ENCODE measurements at places on chromosomes 4 and X.

DNA sequence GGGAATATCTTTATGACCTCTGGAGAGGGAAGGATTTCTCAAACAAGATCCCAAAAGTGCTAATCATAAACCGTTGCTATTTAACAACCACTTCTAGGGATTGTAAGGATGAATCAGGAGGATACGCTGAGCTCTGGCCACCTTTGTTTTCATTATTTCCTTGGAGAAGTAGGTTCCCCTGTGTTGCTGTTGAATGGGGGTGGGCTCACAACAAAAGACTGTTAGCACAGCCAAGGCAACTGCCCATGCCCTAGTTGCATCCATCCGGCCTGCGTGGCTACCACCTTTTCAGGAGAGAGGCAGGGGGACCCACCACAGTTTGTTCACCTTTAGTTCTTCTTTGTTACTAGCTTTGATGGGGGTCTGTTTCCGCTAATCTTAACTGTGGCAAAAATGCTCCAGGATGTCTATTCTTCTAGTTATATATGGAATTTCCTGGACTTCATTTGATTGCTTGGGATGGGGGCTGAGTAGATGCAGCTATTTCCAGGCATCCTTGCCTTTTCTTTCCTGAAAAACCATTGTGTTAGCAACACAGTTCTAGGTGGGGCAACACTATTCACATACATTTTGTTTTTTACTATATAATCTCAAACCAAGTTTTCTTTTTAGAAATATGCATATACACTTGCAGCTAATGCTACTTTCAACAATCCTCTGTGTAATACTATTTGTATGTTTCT lies 95.4 kb downstream of the KDR start:
- no peak for DNase-seq

GRCh38 chr4:25058796-25059195 lies 28.1 kb upstream of the LGI2 start:
- no peak for DNase-seq

- DNase-seq = no peak
Measured at GRCh38 chr4:139736661-139737060, 71.0 kb downstream of the MGST2 start.

GRCh38 chr4:23311983-23312382 lies 577.9 kb downstream of the PPARGC1A start:
- DNase-seq = no peak

DNA sequence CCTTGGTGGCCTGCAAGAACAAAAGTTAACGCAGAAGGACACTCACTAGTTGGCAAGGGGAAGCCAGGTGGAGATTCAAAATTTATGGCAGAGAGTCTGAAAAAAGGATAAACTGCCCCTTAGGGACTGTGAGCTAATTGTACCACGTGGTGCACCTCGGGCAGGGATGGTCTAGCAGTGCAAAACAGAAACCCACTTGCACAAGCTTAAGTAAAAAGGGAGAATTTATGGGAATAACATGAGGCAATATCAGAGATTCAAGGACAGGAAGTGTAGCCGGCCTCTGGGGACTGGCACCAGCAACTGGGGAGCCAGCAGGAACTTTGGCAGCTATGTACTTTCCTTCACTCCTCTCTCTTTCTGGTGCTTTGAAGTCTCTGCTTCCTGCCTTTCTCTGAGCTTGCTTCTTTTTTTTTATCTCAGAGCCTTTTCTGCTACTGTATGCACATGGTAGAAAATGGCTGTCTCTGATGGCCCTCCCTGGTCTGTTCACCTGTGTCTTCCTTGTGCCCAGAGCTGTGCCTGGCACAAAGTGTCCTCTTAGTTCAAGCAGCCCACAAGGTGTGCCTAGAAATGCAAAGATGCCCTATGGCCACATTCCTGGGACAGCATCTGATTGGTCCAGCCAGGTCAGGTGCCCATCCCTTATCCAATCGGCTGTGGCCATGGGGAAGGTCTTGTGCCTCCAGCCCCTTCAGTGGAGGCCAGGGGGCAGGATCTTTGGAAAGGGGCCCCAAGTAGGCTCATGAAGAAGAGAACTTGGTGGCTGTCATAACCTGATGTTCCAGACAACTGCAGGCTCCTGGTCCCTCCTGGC lies 114.8 kb upstream of the ATP6AP2 start:
- DNase-seq = no peak

DNA sequence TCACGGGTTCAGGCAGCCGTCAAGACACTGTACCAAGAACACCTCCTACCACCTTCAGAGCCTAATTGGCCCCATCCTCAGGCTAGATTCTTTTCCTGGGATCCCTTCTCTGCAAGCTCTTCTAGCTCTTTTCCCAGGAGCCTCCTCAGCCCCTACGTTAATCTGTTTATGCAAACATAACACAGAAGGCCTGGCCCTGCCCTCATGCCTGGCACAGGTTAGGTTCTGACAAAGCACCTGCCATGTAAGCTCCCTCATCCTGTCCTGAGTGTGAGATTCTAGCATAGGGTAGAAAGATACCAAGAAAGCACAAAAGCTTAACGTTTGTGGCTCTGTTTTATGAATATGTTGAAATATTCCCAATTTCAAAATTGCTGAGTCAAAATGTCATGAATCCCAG lies 93.6 kb downstream of the IRF2 start:
- DNase-seq = no peak

- DNase-seq = no peak
Measured at GRCh38 chr4:177566691-177567090, 124.5 kb upstream of the AGA start.

GRCh38 chrX:133868682-133869081 lies 116.7 kb downstream of the GPC3 start:
- no peak for DNase-seq

DNA sequence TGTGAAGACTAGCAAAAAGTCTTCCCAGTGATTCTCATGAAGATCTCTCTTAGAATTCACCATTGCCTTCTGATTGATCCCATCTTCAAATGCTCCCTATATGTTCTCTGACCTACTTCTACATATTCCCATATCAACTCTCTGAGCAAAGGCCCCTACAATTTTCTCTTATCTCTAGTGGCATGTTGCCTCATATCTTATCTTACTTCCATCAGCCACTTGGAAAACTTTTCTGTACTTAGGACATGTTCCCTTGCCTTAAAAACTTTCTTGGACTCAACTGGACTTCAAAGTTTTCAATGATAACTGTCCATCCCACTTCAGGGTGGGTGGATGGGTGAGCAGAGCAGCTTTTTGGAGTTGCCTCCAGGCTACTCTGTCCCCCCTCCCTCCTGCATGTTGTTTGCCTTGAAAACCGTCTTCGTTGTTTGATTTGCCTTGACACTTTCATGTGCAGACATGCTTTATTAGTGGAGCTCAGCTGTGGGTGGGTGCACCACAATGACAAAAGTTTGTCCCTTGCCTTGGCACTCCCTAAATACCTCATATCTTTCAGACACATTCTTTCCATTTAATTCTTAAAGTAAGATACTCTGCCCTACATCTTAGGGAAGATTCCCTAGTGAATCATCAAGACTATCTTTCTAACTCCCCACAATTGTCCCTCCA lies 18.3 kb upstream of the USP27X start:
- no peak for DNase-seq

DNA sequence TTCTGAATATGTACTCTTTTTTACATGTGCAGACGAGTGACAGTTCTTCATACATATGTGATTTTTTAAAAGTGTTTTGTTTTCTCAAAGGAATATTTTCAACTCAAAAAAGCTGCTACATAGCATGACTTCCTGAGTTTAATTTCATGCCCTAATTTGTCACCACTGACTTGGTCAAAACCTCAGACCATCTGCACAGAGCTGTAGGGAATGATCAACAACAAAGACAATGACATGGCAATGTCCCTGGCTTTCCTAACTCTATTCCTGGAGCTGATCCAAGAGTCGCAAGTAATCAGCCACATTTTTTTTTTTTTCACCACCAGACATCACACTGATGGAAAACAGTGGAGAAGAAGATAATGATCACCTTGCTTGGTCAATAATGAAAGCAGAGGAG lies 97.7 kb downstream of the TMA16 start:
- DNase-seq = no peak

GRCh38 chr4:80225595-80225994 lies 28.3 kb downstream of the PRDM8 start:
- DNase-seq = no peak

DNA sequence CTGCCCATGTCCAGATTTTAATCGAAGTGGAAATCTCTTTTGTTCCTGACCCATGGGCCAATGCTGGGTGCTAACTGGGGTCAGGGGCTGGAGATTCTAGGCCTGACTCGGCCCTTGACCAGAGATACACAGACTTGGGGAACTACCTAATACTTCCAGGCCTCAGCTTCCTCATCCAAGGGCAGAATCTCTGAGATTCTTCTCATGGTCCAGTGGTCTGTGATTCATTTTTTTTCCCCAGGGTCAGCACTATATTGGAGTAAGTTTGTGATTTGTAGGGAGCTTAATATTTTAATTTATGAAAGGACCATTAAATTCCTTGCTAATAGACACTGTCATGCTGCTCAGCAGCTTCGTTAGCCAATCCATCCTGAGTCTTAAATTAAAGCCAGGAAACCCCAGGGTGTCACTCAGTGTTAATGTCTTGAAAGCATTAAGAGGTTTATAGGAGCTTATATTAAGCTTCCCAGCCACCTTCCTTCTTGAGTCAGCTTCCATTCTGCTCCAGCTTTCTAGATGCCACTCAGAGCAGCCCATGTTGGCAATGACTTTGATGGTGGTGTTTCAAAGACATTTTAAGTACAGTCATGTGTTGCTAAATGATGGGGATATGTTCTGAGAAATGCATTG lies 27.0 kb upstream of the PROM1 start:
- DNase-seq = no peak

DNA sequence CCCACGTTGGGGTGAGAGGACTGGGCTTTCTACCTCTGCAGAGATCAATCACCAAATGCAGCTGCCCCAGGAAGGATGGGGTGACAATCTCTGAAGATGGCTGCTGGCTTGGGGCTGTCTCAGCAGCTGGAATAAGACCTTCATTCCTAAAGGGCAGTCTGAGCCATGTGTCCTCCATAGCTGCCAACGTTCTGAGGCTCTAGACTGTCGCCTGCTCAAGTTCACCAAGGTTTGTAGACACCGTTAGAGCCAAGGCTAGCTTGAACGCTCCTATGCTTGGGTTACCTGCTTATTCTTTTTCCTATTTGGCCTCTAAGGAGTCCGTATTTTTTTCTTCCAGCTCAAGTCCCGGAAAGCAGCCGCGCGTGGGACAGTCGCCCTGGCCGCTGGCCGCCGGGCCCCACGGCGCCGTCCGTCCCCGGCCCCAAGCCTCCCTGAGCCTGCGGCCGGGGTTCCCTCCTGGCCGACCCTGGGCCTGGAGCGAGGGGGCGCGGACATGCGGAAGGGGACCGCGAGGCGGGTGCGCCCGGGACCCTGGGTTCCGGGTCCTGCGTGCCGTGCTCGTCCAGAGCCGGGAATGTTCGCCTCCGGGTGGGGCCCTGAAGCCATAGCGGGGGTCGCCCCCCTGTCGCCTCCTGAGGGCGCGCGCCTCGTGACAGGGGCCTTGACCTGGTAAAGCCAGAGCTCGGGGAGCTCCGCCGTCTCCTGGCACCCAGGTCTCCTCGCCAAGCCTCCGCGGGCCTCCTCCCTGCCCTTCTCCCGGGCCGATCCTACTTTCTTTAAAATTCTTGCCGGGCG lies 23.3 kb downstream of the MRFAP1 start:
- no peak for DNase-seq

GRCh38 chrX:51336584-51336983 lies 4.0 kb downstream of the NUDT10 start:
- DNase-seq = peak; percentile 3

DNA sequence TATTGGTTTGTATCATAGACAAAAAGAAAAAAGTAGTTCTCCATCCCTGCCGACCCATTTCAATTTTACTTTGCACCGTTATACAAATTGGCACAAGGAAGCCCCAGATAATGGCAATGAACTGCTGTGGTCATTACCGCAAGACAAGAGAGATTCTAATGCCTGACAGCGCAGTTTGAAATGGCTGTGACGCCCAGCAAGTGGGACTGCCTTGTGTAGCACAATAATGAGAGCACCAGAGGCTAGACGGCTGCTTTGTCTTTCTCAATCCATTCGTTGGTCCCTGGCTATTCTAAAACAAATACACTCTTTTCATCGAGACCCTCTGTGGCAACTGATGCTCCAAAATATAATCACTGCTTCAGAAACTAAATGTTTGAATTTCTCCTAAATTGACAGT lies 192.4 kb upstream of the NEIL3 start:
- DNase-seq = no peak

GRCh38 chr4:124209626-124210025 lies 502.9 kb downstream of the ANKRD50 start:
- DNase-seq = no peak

GRCh38 chrX:145818186-145819113 lies 821 bp downstream of the SLITRK2 start:
- no peak for DNase-seq

DNA sequence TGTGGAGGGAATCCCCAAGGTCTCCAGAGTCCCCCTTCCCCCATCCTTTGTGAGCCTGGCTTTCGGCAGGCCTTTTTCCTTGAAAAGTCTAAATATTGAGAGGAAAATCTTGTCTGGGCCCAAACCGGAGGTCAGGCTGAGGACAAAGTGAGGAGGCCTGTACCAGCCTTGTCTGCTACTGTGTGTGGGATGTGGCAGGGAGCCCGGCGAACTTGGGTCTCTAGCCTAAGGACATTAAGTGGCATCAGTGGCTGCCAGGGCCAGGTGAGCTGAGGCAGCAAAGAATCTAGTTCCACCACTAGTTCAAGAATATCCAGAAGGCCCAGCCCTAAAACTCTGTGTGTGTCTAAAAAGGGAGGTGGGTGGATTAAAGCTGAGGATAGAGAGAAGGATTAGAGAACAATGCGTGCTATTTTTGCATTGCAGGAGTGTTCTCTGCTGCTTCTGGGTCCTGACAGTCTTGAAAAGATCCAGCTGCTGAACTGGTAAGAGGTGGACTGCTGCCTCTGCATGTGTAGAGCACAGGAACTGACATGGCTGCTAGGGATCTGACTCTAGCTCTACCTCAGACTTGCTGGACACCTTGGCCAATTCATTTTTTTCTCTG lies 1.2 kb upstream of the AMER1 start:
- no peak for DNase-seq

GRCh38 chr4:145014365-145014764 lies 83.6 kb downstream of the ANAPC10 start:
- no peak for DNase-seq

DNA sequence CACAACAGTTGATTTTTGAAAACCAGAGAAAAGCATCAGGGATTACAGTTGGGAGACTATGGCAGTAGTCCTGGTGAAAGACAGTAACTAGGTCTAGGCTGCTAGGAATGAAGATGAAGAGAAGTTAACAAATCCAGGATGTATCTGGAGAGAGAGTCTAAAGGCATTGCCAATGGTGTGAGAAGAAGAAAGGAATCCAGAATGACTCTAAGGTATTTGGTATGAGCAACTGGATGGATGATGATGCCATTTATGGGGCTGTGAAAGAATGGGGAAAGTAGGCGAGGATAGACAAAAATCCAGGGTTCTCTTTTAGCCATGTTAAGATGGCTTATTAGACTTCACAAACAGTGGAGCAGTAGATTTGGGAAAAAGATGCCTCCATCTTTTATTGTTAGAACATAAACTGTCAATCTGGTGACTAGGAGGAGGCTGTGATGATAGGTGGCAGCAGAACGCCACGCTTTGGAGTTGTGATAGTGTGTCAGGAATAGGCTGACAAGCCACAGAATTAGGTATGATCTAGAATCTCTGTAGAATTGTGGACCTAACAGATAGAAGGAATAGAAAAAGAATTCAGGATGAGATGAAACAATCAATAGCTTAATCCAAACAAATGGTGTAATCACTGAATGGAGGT lies 27.3 kb upstream of the JADE1 start:
- peak; percentile 65 for DNase-seq
